ENCODE measurements at places on chromosomes 12 and 14.

- no peak for DNase-seq
Observed at GRCh38 chr12:54879579-54879978, 25.3 kb downstream of the MUCL1 start.

GRCh38 chr14:59022144-59022543, 166.3 kb upstream of the DAAM1 start:
- DNase-seq = no peak

DNA sequence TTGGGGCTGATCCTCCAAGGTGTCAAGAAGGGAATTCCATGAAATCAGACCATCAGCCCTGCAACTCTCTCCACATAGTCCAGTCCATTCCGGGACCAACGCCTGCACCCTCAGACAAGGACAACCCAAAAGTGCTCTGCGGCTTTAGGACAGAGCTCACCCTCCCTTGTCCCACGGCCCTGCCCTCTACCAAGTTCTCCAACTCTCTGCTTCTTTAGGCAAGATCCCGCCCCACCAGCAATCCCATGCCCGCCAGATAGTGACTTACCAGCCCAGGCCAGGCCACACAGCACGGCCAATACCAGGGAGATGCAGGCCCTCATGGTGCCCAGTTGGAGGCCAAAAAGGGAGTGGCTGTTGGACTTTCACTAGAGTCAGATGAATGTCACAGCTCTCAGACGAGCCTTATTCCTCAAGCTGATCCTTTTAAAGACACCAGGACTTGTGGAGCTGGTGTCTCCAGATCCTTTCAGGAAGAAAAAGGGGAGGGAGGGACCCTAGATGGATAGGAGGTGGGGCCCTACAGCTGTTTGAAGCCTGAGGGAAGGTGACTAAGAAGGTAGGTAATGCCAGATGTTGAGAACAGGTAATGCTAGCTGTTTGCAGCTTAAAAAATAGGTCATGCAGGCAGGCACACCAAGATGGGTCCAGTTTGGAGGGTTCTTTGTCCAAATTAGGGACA, at the start of gene ENDOU:
TSS of gene ENDOU (minus strand) at position 400 of the 682 bp plus-strand sequence. CDS start at position 323, 77 bp downstream.
- no peak for DNase-seq

- DNase-seq = no peak
Observed at GRCh38 chr14:99717682-99718013, 33.5 kb downstream of the CYP46A1 start.

Data from NCI-H1436 (cell line).